Caco-2 (cell line): ENCODE measurements at places on chromosomes 12 and 14. TPM values are rescaled to one million over a fixed set of nuclear protein-coding genes. Genes with fewer than 3 reads are reported as not detected.
A peak's percentile ranks its signal among the peaks of the same experiment; 100 is the strongest.

DNA sequence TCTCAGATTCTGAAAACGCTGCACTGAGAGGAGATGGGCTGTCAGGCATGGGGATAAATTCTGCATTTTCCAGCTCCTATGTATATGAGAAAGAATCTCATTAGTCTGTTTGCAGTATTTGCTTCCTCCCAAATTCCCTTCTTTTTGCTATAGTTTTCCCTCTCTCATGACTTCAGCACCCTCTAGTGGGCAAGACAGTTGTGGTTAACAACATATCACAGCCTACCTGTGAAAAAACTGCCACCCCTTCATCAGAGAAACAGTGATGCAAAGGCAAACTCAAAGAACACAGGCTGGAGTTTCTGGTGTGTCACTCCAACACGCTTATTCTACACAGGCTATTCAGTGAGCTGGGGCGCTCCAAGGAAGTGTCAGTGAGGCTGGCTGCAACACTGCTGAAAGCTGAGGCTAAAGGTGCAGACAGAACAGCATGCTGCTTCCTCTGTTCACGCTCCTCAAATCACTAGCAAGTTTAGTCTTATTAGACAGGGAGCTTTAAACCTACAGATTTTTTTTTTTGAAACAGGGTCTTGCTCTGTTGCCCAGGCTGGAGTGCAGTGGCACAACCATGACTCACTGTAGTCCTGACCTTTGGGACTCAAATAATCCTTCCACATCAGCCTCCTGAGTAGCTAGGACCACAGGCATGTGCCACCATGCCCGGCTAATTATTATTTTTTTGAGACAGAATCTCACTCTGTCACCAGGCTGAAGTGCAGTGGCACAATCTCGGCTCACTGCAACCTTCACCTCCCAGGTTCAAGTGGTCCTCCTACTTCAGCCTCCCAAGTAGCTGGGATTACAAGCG, 19.3 kb downstream of the ZC2HC1C start:
- peak; percentile 68 for DNase-seq

GRCh38 chr14:80101835-80102234, 109.5 kb downstream of the DIO2 start:
- DNase-seq = no peak

GRCh38 chr12:76480796-76481195, 78.8 kb downstream of the OSBPL8 start:
- no peak for DNase-seq

DHRS2 gene
- 12.8 and 21.3 TPM in 2 replicates for total RNA-seq

DNA sequence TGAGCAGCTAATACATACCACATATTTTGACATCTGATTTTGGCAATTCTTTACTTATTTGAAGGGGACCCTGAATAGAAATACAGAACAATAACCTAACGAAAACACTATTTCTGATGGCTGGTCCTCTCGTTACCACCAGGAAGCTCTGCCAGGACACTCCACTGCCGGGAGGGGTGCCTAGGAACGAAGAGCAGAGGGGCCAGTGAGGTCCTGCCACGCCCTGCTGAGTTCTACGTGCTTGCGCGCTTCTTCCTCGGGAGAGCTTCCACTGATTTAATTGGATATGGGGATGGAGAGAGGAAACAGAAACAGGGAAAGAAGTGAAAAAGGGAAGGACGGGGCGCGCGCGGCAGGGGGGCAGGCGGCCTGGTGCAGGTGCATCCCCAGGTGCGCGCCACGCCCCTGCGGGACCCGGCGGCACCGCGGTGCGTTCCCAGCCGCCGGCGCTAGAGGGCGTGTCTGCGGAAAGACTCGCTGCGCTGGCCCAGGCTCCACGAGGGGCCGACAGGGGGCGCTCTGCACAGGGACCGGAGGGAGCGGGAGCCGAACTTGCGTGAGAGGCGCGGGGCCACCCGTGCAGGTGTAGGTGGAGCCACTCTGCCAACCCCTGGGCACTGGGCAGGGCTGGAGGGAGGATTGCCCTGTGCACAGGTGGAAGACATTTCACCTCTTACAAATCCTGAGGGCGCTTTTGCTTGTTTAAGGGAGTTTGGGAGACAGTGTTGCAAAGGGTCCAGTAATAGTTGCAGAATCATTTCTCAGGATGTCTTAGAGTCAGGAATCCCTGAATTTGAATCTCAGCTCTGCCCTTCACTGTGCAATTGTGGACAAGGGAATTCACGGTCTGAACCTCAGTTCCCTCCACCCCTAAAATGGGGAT, 986.3 kb upstream of the TMEM132C start:
- no peak for DNase-seq

DNA sequence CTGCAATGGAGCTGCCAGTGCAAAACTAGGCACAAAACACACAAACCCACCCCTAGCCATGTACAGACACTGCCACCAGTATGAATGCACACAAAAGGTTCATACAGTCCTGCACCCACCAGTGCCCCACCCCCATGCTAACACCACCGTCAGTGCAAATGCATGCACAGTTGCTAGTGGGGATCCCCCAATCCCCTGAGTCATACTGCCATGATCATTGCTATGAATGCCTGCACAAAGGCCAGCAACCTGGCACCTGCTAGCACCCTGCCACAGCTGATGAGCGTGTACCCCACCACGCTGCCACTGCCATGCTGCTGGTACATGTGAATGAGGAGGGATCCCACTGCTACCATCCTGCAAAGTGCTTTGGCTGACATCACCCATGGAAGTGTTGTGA, 23.9 kb downstream of the PZP start:
- no peak for DNase-seq

SP1 gene
- total RNA-seq = 78.1 and 83.3 TPM in 2 replicates

DNA sequence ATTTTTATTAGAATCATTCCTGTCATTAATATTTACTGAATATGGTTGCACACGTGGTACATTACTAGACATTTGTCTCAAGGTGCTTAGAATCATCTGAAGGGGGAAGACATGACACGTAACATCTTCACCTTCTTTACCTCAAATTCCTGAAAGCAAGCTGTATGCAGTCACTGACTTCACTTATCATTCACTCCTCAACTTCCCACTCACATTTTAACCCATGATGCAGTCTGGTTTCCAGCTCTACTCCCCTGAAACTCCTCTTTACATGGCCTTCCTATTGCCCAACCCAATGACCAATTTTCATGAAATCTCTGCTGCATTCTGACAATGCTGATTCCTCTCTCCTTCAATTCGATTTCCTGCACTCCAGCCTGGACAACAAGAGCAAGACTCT, 5.8 kb upstream of the PSMC6 start:
- DNase-seq = no peak

ISM2 gene
- total RNA-seq = 10.6 and 13.3 TPM in 2 replicates

GRCh38 chr14:75661499-75661814, 411 bp downstream of the TTLL5 start:
- DNase-seq = no peak

- DNase-seq = no peak
Measured at GRCh38 chr14:91611528-91611927, 101.4 kb upstream of the PPP4R3A start.

DNA sequence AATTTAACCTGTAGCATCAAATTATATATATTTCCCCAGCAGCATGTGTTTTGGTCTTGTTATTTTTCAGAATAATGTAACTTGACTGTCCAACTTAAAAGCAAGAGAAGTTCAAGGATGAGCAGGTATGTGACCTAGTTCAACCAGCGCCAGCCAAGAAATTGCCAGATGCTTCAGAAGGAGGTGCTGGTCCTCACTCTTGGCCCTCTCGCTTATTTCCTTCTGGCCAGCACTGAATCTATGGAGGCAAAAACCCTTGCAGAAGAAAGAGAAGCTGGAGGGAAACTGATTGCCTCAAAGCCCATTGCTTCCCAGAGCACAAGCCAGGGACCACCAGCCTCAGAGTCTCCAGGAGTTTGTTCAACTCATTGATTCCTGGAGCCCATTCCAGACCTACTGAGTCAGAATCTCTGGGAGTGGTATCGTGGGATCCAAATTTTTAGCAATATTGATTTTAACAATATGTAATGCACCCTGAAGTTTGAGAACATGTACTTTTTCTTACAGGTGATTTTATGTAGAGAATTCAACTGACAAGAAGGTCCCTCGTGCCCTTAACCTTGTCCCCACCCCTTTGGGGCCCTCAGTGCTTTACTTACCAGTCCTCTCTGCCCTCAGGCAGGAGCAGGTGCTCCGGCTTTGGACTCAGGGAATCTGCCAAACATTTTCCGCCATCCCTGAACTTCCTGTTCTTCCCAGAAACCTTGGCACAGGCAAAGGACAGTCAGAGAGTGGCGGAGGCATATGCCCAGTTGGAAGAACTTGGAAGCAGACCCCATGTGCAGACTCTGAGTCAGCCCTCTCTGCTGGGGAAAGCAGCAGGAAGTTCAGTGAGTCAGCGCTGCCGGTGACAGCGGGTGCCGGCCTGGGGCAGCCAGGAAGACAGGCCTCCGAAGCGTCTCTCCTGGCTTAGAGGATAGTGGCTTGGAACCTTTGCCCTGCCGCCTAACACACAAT, 10.4 kb downstream of the BEST3 start:
- no peak for DNase-seq

NTF3 gene
- total RNA-seq = 5.3 and 7.5 TPM in 2 replicates

- DNase-seq = no peak
Measured at GRCh38 chr14:105018414-105018813, 2.5 kb downstream of the CDCA4 start.

GRCh38 chr12:65593239-65593701, 231.0 kb upstream of the HMGA2 start:
- DNase-seq = no peak

PMEL gene
- total RNA-seq = 7.8 and 9.7 TPM in 2 replicates

GRCh38 chr12:82182601-82183190, 175.5 kb downstream of the CCDC59 start:
- peak; percentile 11 for DNase-seq

SSPN gene
- total RNA-seq = 1.0 and 3.1 TPM in 2 replicates

DNA sequence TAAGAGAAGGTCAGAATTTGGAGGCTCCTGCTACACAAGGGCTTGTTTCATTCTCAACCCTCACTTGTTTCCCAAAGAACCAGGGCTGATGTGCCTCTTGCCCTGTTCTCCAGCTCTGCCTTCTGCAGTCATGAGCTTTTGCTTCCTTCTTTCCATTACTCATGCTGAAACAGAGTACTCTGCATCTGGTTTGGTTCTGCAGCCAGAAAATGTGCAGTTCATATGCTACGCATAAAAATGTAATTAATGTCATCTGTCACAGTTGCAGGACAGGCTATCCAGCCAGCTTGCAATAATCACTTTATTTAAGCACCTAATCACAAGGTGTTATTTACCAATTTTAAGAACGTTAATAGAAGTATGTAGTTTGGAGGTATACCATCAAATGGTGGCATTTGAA, 150.2 kb downstream of the SRGAP1 start:
- no peak for DNase-seq

GRCh38 chr12:52434760-52435530, 774 bp upstream of the KRT75 start:
- DNase-seq = no peak

GRCh38 chr12:71164568-71165197, 6.9 kb upstream of the TSPAN8 start:
- no peak for DNase-seq

CLEC9A gene
- not detected in 2 replicates for total RNA-seq

DNA sequence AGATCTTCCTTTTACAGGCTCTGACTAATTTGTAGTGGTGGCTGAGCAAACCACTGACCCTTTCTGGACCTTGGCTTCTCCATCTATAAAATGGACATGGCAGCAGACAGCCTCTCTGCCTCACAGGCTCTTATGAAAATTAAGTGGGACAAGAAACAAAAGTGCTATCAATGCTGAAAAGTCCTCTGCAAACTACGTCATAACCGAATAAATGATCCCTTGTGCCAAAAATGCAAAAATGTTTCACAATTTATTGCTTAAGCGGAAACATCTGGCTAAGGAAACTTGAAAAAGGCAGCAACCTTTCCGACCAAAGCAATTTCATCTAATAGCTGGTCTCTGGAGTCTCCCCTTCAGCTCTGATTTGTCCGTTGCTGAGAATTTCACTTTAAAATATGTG, 108.5 kb upstream of the PLXNC1 start:
- DNase-seq = no peak

- no peak for DNase-seq
Measured at GRCh38 chr12:88944397-88944796, 364.1 kb upstream of the KITLG start.

RSRC2 gene
- 77.9 and 79.0 TPM in 2 replicates for total RNA-seq
